Effector memory CD4-positive, alpha-beta T cell (primary cell): ENCODE measurements at places on chromosomes 5 and 9.
A peak's percentile ranks its signal among the peaks of the same experiment; 100 is the strongest.

DNA sequence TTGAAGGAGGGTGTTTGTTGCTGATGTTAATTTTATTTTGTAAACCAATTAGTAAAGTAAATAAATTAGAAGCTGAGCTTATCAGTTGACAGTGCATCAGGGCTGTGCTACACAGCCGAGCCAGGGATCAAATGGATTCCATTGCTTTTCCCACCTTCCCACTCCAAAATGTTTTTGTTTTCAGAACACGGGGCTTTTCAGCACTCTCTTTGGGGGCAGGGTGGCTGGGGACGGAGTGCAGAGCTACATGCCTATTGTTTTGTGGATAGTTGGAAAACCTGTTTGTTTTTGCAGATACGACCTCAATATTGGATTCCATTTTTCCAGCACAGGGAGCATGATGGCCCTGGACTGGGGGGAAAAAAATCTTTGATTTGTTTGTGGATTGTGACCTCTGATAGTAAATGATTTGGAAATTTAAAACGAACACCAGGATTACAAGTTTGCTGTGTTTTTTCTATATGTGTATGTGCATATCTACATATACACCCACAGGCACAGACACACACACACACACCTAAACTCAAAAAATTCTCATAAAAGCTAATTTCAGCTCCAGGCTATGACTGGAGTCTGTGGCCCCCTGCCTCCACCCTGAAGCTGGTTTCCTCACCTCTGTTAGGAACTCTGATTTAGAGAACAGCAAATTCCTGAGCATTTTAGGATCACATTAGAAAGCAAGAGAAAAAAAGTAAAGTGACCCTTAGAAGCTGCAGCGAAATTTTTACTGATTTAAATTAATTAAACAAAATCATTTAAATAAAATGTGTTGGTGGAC lies 371.7 kb upstream of the IRX2 start:
- DNase-seq = no peak
- no peak overlapping the region for H3K4me3 ChIP-seq
- no peaks in the 10 kb centered on the region for H3K27me3 ChIP-seq
- H3K27ac ChIP-seq = no peak overlapping the region
- H3K4me1 ChIP-seq = no peaks in the 10 kb centered on the region

- no peaks in the 10 kb centered on the region for H3K36me3 ChIP-seq
- no peaks in the 10 kb centered on the region for H3K4me1 ChIP-seq
- no peaks in the 10 kb centered on the region for H3K27me3 ChIP-seq
- no peak overlapping the region for H3K4me3 ChIP-seq
Measured at GRCh38 chr5:151384106-151384505, 36.7 kb upstream of the SLC36A2 start.

DNA sequence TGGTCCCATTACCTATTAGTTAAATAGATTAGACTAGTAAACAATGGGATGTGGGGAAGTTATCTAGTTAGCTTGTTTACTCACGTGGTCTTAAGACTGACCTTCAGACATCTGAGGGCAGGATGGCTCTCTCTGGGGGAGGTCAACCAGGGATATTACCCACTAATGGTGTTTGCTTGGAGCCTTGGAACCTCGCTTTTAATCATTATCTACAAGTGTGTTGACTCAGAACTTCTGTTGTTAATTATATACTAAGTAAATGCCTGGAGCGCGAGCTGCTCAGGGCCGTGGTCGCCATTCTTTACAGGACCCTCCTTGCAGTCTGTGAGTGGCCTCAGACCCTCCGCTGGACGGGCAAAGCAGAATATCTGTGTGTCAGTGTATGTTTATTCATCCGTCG lies 48.5 kb upstream of the ZNF354A start:
- H3K4me3 ChIP-seq = no peak overlapping the region
- no peaks in the 10 kb centered on the region for H3K4me1 ChIP-seq
- H3K27me3 ChIP-seq = no peaks in the 10 kb centered on the region
- DNase-seq = no peak
- no peaks in the 10 kb centered on the region for H3K36me3 ChIP-seq
- H3K27ac ChIP-seq = no peak overlapping the region

DNA sequence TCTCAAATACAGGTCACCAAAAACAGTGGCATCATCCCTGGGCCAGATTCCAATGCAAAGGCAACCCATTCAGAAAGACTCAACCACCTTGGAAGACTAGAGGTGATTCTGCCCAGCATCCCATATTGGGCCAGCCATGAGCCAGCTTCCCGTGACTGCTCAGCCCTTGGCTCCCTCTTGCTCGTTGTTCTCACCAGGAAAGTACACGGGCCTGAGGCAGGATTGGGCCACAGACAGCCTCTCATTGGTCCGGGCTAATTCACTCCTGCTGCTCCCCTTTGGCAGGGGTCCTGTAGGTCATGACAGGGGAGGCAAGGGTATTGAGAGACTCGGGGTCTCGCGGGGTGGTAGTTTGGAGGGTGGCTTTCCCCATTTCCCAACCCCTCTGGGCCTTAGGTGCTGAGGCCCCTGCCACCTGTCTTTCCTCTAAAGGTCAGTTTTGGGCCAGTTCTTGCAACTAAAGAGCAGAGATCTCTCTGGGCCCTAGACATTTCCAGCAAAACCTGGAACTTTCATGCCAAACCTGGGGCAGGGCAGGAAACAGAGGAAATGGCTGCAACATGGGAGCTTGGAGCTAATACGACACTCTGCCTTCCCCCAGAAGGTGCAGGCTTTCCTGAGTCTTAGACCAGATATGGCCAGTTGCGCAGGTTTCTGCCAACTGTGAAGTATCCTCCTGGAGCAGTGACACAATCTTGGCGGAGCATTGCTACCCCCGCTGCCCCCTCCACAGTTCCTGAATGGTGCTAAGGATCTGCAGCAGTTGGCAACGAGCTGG lies 22.0 kb upstream of the FGFR4 start:
- no peaks in the 10 kb centered on the region for H3K27me3 ChIP-seq
- H3K4me3 ChIP-seq = no peak overlapping the region
- no peak for DNase-seq

DNA sequence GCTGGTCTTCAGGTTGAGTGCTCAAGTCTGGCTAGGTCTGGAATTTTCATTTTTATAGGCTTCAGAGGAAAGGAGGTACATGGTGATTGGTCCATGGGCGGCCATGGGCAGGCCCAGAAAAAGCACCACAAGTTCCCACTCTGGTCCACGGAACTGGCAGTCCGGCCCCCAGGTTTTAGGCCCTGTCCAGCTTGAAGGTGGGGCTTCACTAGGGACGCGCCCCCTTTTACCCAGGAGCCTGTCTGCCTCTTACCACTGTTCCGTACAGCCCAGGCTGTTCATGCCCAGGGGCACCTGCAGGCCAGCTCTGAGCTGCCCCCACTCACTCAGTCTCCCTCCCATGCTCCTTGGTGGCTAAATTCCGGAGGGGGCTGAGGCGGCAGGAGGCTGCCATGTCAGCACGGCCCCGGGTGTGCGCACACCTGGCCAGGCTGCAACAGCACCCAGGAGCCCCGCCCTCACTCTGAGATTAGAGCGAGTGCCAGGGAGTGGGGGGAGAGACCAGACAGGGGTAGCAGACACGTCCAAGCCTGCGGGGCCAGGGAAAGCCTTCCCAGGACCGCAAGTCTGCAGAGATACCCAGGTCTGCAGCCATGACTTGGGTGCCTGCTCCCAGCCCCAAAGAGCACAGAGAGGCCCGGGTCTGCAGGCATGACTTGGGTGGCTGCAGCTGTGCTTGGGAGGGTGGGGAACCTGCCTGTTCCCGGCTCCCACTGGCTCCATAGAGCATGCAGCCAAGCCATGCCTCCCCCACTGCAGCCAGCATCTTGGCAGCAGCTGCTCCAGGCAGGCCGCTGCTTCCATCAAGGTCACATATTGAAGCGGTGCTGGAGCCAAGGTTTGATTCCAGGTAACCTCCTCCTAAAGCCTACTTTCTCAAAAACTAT lies 390.2 kb upstream of the SGCD start:
- no peak overlapping the region for H3K4me3 ChIP-seq
- H3K36me3 ChIP-seq = no peaks in the 10 kb centered on the region

DNA sequence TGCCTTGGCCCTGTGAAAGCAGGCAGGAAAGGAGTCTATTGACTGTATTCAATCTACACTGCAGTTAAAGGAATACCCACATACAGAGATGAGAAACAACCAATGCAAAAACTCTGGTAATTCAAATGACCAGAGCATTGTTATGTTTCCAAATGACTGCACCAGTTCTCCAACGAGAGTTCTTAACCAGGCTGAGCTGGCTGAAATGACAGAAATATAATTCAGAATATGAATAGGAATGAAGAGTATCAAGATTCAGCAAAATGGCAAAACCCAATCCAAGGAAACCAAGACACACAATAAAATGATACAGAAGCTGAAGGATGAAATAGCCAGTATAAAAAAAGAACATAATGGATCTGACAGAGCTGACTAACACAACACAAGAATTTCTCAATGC lies 119.1 kb downstream of the HTR4 start:
- no peaks in the 10 kb centered on the region for H3K27me3 ChIP-seq
- no peaks in the 10 kb centered on the region for H3K4me1 ChIP-seq
- H3K4me3 ChIP-seq = no peak overlapping the region
- H3K27ac ChIP-seq = no peak overlapping the region
- DNase-seq = no peak

DNA sequence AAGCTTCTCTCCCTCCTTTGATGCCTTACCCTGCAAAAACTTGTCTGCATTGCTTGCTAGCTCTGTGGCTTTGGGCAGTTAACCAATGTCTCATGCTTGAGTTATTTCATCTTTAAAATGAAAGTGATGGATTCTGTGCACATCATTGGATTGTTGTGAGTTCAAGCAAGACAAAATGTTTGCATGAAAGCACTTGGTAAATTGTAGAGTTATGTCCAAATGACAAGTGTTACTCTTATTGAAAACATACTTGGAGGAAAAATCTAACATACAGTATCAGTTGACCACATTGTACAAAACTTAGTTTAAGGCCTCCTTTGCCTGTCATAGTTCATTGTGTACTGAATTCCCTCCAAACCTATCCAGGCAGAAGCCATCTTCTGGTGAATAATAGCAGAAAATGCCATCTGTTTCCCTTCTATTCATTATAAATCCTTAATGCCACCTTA lies 30.0 kb downstream of the TGFBR1 start:
- no peak for DNase-seq
- peaks cover 15% of the 10 kb centered on the region for H3K4me1 ChIP-seq
- H3K27me3 ChIP-seq = no peaks in the 10 kb centered on the region
- no peak overlapping the region for H3K27ac ChIP-seq
- peak overlapping the region; percentile 17 for H3K4me3 ChIP-seq

GRCh38 chr9:85900504-85901201 lies 40.3 kb upstream of the NAA35 start:
- H3K36me3 ChIP-seq = no peaks in the 10 kb centered on the region
- no peak for DNase-seq
- no peaks in the 10 kb centered on the region for H3K4me1 ChIP-seq
- H3K4me3 ChIP-seq = no peak overlapping the region
- no peak overlapping the region for H3K27ac ChIP-seq

DNA sequence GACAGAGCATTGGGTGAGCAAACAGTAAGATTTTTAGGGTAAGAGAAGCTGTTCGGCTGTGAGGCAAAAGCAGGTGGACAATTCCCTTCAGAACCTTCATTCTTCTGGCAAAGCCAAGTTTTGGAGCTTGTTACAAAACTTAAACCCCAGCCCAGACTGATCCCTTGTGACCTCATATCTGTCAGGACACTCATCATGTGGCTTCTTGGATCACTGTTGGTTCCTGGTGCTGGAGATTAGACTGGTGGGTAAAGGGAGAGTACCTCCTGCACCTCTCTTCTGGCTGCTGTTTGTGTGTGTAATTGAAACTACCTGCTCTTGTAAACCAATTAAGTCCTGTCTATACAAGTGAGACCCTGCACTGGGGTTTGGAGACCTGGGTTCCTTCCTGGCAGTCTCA lies 21.0 kb downstream of the LARP1 start:
- DNase-seq = no peak
- no peak overlapping the region for H3K4me3 ChIP-seq
- peak overlapping the region; percentile 46 for H3K27ac ChIP-seq
- no peaks in the 10 kb centered on the region for H3K36me3 ChIP-seq
- peaks cover 26% of the 10 kb centered on the region for H3K4me1 ChIP-seq
- no peaks in the 10 kb centered on the region for H3K27me3 ChIP-seq

DNA sequence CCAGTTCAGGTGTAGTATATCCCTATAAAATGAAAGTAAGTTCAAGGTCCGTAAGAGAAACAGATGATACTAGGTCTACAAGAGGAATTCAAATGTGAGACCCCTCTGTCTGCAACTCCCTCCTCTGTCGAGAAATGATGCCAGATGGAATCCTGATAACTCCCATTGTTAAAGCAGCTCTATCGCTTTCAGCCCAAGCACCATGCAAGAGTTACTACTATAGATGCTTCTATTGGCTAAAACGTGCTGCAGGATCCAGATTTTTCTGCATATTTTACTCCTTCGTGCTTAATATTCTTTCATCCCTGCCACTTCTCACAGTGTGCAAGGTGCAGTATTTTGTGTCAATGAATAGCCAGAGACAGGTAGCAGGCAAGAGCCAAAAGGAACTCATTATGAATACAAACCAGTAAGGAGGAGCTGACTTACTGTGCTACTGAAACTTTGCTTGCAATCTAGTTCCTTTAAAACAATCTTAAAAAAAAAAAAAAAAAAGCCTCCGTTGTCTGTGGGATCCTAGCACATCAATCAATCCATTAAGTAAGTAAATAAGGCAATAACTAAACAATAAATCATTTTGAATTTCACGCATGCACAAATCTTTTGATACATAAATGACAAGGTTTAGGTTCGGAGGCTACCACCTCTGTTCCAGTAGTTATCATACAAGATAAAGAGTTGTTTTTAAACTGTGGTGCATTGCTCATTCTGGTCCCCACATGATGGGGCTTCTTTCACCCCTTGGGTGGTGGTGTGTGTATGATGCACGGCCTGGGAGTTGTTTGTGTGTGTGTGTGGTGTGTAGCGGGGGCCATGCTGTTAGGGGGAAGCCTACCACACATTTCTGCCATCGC lies 151.1 kb upstream of the MPDZ start:
- no peaks in the 10 kb centered on the region for H3K4me1 ChIP-seq
- no peak for DNase-seq
- no peaks in the 10 kb centered on the region for H3K27me3 ChIP-seq
- H3K4me3 ChIP-seq = no peak overlapping the region
- no peaks in the 10 kb centered on the region for H3K36me3 ChIP-seq

DNA sequence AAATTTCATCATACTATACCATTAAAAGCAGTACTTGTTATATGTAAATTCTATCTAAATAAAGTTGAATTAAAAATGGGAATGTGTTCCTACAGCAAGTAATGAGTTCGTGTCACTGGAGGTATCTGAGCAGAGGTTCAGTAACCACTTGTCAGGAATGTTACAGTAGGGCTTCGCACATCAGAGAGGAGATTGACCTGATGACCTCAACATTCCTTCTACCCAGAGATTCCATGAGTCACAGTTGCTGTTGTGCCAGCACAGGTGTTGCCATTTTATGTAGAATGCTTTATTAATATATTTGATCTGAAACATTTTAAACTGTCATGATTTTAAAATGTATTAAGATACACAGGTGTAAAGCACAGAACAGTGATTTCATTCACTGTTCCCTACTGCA lies 60.3 kb downstream of the STX17 start:
- no peak overlapping the region for H3K4me3 ChIP-seq
- peaks cover 27% of the 10 kb centered on the region for H3K36me3 ChIP-seq
- H3K27me3 ChIP-seq = no peaks in the 10 kb centered on the region
- no peak overlapping the region for H3K27ac ChIP-seq

DNA sequence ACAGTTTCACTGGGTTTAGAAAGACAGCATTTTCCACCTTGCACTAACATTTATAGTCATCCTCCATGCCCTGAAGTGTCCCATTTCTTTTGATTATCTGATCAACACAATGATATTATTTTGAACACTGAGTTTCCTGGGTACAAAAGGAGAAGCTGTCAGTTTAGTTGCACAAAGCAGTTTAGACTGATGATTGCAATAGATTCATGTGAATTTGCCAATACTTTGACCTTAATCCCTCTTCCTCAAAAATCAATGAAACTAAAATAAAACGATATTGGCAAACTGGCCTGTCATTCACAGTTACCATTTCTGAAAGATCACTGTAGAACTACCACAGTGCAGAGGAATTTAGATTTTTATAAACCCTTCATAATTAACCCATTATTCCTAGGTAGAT lies 34.2 kb upstream of the RASGRF2 start:
- no peaks in the 10 kb centered on the region for H3K36me3 ChIP-seq
- H3K27ac ChIP-seq = no peak overlapping the region
- no peaks in the 10 kb centered on the region for H3K4me1 ChIP-seq
- H3K27me3 ChIP-seq = no peaks in the 10 kb centered on the region
